Stimulated activated CD4-positive, alpha-beta T cell treated with anti-CD3 and anti-CD28 coated beads, Interleukin-1b, Interleukin-23, amount 100 ng/mL, for 1 hour (primary cell): ENCODE measurements at places on chromosomes 5 and 9.

- DNase-seq, result no peak
Observed at GRCh38 chr9:37954581-37954981, 50.7 kb upstream of the SLC25A51 start.

DNA sequence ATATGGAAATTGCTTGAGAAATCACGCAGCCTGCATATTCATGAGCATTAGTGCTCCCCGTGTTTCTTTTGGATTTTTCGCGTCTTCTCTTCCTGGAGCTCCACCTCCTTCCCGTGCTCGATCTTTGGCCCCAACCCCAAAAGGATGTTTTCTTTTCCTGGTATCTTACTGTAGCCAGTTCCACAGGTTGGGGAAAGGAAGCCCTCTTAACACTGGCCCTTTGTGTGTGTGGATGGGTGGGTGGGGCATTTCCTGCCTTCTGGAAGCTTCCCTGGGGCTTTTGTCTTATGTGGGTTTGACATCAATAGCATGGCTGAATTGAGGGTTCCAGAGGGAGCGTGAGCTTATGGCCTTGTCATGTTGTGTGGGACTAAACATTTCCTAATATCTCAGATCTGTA lies 21.9 kb downstream of the STXBP1 start:
- DNase-seq, result no peak

GRCh38 chr5:59760785-59761348 lies 132.7 kb downstream of the PDE4D start:
- no peak for DNase-seq

DNA sequence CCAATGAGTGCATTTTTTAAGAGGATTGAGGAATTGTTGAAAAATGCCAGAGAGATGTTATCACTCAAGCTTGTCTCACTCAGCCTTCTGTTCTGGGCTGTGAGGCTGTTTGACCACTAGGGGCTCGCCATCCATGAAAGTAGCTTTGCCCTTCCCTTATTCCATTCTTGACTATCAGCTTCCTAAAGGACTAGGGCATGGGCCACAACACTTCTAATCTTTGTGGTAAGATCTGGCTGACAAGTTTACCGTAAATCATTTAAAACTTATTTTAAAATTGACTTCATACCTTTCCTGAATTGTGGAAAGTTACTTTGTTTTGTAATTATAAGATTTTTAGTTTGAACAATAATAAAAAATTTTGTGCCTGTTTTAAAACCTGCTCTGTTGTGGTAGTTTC lies 49.5 kb downstream of the TJP2 start:
- no peak for DNase-seq

- no peak for DNase-seq
Observed at GRCh38 chr5:18394443-18394804, 760.2 kb downstream of the TAF11L14 start.

GRCh38 chr5:179900711-179901110 lies 7.0 kb downstream of the TBC1D9B start:
- no peak for DNase-seq

GRCh38 chr9:136949239-136949816 lies 2.7 kb upstream of the LCN12 start:
- DNase-seq, result no peak

GRCh38 chr5:14607104-14607503 lies 25.5 kb downstream of the OTULINL start:
- no peak for DNase-seq

GRCh38 chr5:84727708-84728107 lies 343.0 kb upstream of the EDIL3 start:
- DNase-seq, result no peak

DNA sequence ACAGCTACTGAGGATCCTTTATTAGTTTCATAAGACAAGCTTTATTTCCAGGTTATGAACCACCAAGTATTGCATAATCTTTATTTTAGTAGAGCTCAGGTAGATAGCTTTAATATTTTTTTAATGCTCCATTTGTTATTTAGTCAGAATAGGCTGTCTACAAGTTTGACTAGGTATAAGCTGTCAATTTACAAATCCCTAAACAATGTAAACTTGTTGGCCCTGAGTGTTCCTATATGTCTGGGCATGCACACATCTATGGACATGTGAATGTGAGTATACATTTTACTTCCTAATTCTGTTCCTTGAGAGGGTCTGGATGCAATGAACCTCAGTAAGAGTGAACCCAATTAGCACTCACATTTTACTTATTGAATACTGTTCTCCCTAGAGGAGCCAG lies 722.2 kb upstream of the PTPRD start:
- DNase-seq, result no peak

- DNase-seq, result no peak
Observed at GRCh38 chr5:31604240-31604639, 34.7 kb upstream of the PDZD2 start.

DNA sequence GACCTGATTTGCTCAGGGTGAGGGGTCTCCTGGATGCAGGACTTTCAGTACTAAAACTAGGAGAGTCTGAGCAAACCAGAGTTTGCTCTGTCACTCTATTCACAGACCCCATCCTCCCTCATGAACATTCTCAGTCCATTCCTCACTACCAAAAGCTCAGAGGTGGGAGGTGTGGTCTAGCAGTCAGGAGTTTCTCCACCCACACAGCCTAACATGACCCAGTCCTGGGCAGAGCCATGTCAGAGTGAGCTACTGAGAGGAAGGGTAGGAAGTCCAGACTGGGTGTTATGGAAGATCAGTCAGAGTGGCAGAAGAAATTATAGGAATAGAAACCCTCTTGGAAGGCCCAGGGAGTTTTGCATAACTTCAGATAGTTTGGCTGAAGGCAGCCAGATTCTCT lies 113.3 kb upstream of the GRAMD2B start:
- DNase-seq, result no peak

DNA sequence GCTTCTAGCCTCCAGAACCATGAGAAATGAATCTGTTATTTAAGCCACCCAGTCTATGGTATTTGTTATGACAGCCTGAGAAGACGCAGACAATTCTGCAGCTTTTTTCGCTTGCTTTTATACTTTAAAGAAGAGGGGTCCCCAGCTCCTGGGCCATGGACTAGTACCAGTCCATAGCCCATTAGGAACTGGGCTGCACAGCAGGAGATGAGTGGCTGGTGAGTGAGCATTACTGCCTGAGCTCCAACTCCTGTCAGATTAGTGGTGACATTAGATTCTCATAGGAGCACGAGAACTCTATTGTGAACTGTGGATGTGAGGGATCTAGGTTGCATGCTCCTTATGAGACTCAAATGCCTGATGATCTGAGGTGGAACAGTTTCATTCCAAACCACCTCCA lies 151.7 kb downstream of the PTTG1 start:
- DNase-seq, result no peak

GRCh38 chr9:21854594-21854993 lies 52.2 kb downstream of the MTAP start:
- no peak for DNase-seq

DNA sequence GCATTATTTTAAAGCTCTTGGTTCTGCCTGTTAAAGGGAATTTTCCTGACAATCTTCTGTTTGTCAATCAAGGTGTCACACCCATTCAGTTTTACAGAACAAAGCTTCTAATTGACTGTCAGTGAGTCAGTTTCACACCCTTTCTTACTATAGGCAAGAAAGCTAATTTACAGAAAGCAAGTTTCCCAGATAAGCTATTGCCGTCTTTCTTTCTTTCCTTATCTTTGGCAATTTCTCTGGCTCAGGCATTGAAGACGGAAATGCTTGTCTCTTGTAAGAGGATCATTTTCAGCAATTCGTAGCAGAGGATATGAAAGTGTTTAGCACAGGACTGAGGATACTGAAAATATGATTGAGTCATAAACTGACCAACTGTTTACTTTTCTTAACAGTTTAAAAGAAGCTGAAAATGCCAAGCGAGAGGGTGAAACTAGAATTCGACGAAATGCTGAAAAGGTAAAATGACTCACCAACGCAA lies 27.0 kb downstream of the SPINK5 start:
- no peak for DNase-seq

GRCh38 chr5:75363726-75364495 lies 26.9 kb downstream of the HMGCR start:
- DNase-seq, result no peak

DNA sequence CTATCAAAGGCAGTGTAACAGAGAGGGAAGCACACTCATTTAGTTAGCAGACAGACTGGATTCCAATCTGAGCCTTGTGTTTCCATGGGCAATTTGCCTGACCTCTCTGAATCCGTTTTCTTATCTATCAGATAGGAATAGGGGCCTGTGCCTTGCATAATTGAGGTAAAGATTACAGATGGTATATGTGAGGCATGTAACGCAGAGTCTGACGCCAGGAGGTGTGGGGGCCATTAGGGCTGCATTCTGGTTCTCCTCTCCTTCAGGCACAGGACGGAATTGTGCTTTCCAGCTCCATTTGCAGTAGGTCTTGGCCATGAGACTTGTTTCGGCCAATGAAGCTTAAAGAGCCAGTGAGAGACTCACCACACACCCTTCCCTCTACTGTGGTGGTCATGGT lies 97.6 kb downstream of the FRMD3 start:
- DNase-seq, result no peak

DNA sequence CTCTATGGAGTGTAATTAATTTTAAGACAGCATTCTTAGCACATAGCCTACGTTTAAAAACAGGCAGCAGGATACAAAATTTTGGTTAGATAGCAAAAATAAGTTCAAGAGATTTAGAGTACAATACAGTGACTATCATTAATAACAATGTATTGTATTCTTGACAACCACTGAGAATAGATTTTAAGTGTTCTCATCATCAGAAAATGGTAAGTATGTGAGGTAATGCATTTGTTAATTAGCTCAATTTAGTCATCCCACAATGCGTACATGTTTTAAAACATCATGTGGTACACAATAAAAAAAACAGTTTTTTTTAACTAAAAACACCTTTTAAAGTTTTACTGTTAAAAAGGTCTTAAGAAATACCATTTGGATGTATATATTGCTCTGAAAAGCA lies 94.2 kb downstream of the MUSK start:
- DNase-seq, result no peak

DNA sequence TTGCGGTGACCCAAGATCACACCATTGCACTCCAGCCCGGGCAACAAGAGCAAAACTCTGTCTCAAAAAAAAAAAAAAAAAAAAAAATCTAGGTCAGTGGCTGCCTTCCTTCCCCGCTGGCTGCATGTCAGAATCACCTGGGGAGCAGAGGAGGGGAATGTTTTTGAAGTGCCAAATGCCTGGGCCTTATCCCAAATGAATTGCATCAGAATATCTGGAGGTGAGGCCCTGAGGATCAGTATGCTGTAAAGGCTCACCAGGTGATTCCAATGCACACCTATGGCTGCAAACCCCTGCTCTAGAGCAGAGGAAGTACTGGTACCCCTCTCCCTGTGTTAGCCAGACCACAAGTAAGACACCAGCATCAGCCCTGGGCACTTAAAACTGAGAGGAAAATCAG lies 44.7 kb upstream of the GABRP start:
- DNase-seq, result no peak

- DNase-seq, result no peak
Observed at GRCh38 chr9:128887914-128888350, 6.0 kb downstream of the LRRC8A start.

- DNase-seq, result no peak
Observed at GRCh38 chr5:140248414-140248813, 54.5 kb downstream of the PFDN1 start.

- peak; percentile 21 for DNase-seq
Observed at GRCh38 chr5:43555895-43556606, 826 bp downstream of the PAIP1 start.

DNA sequence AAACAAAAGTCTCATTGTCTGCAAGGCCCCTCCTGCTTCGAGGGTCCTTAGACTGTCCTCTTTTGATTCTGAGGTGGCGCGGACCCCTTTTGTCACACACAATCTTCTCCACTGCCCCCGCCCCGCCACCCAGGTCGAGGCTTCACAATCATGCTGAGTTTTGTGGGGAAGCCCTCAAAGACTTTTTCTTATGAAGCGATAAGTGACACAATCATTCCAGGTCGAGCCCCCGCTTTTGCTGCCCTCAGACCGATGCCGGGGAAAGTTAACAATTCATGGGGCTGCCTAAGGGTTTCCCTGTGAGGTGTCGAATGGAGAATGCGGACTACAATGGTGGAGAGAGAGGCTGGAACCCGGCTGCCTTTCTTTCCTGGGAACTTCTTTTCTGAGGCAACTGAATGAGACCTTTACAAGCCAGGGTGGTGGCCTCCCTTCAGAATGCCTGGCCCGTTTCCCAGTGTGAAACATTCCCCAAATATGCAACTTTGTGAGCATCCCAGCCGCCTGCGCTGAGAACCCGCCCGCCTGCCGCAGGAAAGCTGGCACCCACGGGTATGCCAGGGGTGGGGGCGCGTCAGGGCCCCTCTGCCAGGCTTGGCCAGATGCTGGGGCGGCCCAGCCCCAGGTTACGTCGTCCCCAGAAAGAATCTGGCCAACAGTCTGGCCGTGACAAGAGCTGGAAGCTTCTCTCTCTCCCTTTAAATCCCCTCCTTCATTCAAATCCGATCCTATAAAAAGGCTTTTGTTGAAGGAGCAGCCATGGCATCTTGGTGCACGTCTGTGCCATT lies 71.9 kb downstream of the MAP1B start:
- no peak for DNase-seq

DNA sequence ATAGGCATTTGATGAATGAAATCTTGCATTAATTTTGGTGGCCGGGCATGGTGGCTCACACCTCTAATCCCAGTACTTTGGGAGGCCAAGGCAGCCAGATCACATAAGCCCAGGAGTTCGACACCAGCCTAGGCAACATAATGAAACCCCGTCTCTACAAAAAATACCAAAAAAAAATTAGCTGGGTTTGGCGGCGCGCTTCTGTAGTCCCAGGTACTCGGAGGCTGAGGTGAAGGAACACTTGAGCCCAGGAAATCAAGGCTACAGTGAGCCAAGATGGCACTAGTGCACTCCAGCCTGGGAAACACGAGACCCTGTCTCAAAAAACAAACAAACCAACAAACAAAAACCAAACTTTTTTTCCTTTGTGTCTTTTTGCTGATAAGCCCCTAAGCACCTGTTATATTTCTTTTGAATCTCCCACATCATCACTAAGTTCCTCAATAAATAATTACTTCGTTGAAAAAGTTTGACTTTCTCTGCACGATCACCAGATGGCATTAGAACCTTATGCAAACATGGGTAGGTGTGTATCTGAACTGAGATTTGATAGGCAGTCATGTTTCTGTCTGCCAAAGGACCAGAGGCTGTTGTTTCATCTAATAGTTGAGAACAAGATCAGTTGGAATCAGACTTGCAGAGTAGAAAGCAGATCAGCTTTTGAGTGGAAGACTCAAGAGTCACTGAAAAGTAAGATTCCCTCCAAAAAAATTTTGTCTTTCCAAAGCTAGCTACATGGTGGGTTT lies 5.5 kb upstream of the MATR3 start:
- no peak for DNase-seq

GRCh38 chr5:124397317-124397716 lies 349.1 kb downstream of the ZNF608 start:
- DNase-seq, result no peak

- DNase-seq, result no peak
Observed at GRCh38 chr9:128899566-128900322, 17.8 kb downstream of the LRRC8A start.

- DNase-seq, result no peak
Observed at GRCh38 chr5:73542020-73542419, 23.4 kb downstream of the ANKRA2 start.

GRCh38 chr5:147666419-147666818 lies 116.1 kb downstream of the JAKMIP2 start:
- DNase-seq, result no peak
